H4 (cell line): ENCODE measurements at places on chromosomes 12 and 14. TPM values are rescaled to one million over a fixed set of nuclear protein-coding genes. Genes with fewer than 3 reads are reported as not detected.
A peak's percentile ranks its signal among the peaks of the same experiment; 100 is the strongest.

- DNase-seq: no peak
These were observed 11.7 kb downstream of the HDAC7 start for GRCh38 chr12:47808050-47808449.

The ASB2 gene
- not detected in 2 replicates for total RNA-seq

DNA sequence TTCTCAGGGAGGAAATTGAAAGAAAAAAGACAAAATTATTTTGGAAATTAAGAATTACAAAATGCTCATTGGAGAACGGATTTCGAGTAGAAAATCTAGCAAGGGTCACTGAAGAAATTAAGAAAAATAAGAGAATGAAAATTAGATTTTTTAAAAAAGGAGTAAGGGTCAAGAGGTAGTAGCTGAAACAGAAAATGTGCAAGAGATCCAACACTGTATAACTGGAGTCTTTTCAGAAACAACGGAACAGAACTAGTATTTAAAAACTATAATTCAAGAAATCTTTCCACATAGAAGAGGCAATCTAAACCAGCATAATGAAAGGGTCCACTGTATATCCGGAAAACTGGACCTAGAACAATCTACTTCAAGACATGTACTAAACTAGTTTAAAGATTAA, 28.2 kb downstream of the ATP2B1 start:
- no peak for DNase-seq

DNA sequence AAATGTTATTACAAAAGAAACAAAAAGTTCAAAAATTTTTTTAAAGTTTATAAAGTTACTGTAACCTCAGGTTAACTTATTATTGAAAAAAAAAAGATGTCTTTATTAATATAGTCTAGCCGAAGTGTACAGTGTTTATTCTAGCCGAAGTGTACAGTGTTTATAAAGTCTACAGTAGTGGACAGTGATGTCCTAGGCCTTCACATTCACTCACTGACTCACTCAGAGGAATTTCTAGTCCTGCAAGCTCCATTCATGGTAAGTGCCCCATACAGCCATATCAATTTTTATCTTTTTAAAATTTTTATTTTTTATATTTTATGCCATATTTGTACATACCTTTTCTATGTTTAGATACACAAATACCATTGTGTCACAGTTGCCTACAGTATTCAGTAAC, 10.4 kb downstream of the ATG2B start:
- no peak for DNase-seq

The ATL1 gene
- total RNA-seq: 9.3 and 9.4 TPM in 2 replicates

GRCh38 chr12:5013266-5013730, 30.4 kb upstream of the KCNA5 start:
- DNase-seq: peak; percentile 81

- peak; percentile 65 for DNase-seq
These were observed 3.4 kb downstream of the PLEKHG3 start for GRCh38 chr14:64707661-64708060.

DNA sequence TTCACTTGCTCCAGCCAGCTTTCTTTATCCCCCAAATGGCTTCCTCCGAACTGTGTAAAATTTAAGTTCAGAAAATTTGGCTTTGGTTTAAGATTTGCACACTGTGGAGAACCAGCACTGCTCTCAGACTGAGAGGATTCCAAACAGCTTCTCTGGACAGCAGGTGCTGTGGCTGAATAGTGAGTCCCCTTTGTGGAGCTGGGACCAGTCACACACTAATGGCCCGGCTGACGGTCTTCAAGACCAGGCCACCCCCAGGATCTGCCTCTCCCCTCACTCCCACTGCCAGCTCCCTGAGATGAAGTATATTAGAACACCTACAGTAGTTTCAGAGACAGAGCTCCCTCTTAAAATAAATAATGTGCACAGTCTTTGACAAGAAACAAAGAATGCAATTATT, 267.3 kb downstream of the BCAT1 start:
- DNase-seq: no peak

DNA sequence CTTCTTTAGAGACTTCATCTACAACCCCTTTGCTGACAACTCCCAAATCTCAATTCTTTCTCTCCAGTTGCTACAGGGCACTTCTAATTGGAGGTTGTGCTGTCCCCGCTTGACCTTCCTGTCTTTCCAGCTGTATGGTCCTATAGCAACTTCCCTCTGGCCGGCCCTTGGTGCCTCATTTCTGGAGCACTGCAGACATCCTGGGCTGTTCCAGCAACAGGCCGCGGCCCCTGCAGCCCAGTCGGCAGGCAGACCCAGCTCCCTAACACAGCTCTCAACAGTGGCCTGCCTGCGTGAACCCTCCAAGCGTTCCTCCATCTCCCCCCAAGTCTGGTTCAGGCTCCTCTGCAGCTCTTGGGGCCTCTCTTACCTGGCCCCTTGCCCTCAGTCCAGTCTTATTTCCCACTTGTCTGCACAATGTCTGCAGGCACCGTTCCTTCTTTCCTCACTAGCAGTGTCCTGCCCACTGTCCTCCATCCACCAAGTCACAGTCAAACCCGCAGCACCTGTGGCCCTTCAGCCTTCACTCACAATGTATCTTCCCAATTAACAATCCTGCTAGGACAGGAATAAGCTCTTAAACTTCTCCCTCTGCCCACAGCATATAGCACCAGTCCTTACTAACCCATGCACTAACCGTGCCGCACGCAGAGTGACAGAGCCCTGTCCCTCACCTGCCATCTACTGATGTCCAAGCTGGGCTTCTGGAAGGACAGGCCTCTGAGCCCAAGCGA, 1.6 kb upstream of the EML1 start:
- no peak for DNase-seq

DNA sequence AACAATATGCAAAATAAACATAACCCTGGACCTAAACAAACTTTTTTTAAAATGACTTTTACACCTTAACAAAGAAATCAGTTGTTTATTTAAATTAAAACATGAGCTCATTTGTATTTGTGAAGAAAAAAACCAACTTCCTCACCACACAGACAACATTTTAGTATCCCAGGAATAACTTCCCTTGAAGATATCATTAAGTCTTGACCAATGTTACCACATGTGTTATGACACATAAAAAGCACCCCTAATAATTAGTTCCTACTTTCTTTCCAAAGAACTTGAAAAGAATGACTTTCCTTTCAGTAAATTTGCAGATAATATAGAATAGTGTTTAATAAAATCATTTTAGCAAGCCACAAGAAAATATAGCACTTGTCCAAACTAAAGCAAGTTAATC, 42.4 kb downstream of the DUSP16 start:
- DNase-seq: no peak

The JAG2 gene
- 0.48 TPM in 1 of 2 replicates, not detected in the other for total RNA-seq

DNA sequence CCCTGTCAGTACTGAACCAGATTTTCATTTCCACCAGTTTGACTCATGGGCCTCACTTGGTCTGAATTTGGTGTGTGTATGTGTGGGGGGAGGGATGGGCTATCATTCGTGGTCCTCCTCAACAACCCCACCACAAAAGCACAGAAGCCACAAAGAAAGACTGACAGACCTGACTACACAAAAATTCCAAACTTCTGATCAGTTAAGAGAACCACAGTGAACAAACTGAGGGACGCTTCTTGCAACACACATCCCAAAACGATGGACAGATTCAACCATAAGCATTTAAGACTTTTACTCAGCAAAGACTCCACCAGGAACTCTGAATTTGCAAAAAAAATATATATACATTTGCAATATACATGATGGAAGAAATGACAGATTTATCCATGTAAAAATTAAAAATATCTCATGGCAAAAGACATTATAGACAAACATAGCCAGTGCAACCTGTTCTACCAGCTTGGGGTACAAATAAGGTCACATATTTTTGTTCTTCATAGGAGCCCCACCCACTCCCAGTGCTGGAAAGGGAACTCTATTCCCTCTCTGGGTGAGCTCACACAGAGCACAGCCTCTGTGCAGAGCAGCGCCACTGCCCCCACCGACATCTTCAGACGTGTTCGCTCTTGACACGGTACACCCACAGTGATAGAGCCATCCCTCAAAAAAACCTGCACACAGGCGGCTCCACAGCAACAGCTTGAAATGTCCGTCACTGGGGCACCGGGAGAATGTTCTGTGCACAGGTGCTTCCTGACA, 49.7 kb downstream of the JAG2 start:
- no peak for DNase-seq

The GSG1 gene
- total RNA-seq: 0.15 TPM in 1 of 2 replicates, not detected in the other

DNA sequence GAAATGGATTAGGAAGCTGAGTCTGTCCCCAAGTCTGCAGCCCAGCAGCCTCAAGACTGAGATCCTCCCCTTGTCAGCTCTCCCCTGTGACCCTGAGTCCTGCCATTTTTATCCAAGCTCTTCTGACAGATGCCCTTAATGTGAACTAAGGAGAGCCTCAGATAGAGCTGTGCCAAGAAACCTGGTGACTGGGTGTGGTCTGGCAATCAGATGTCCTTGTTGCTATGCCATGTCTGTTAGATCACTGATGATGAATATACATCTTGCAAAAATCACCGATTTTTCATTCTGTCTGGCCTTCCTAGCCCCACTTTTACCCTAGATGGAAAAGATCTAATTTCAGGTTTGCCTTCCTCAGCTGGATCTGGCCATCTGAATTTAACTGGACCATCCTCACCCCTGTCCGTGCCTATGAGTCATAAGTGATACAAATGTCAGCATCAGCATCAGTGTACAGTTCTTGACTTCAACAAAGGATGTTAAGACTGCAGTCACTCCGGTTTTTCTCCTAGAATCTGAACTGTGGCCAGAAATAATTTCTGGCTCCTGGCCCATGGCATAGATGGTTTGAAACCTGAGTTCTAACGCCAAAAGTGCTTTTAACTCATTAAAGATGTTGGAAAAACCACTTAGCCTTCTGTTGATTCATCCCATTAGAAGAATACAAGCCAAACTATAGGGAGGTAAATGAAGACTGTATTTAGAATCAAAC, 61.2 kb upstream of the GRIP1 start:
- peak; percentile 24 for DNase-seq

DNA sequence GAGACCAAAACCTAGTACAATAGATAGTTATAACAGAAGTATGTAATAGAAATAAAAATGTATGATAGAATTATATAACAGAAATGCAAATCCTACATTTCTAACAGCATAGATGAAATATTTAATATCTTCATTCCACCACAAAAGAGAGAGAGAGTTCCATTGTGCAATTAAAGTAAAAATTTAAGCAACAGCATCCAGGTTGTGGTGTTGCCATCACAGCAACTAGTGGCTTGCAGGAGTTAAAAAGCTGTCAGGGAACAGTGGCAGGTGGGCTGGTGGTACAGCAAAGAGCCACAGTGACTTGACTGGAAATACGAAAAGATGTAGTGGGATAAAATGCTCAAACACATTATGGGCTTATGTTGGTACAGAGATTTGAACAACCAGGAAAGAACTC, 57.1 kb upstream of the MDM1 start:
- no peak for DNase-seq

The TAS2R19 gene
- total RNA-seq: 0.21 TPM in 1 of 2 replicates, not detected in the other

GRCh38 chr14:87468531-87468930, 524.5 kb downstream of the GALC start:
- no peak for DNase-seq

The LRIG3 gene
- 36.0 and 42.1 TPM in 2 replicates for total RNA-seq

DNA sequence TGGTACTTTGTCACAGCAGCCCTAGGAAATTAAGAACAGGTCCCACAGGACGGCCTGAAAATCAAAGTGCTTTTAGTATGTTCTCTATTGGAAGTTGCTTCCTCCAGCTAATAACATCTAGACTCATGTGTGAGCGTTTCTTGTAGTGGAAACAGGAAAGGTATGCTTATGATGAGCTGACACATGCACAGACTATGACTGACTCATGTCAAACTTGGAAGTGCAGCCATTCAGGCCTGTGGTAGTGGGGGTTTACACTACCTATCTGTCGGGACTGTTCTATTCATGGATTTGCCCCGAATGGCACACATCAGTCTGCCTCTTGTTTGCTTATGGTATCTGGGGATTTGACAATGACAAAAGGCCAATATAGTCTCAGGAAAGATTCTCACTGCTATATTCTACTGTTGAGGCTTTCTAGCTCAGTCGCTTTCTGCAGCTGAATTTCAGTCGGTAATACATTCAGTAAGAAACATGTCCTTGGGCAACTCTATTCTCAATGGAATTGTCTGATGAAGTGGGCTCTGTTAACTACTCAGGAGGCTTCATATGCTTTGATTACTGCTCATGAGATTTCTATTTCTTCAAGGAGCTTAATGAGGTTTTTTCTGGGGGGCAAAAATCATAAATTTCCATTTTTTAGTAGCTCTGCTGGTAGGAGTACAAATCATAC, 270.3 kb upstream of the DAAM1 start:
- no peak for DNase-seq

DNA sequence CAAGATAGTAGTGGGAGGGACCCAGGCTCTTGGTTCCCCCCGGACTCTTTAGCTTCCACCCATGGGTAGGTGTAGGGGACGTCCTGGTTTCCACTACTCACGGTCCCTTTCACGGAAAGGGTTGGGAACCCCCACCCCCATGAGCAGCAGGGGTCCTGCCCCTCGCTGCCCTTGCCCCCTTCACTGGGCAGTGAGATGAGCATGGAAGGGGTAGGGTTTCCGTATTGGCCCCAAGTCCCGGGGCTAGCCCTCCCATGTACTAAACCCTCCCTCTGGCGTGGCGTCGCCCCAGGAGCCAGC, 12.7 kb downstream of the AGAP2 start:
- DNase-seq: no peak

GRCh38 chr12:125013816-125014442, 20.5 kb downstream of the BRI3BP start:
- DNase-seq: no peak

DNA sequence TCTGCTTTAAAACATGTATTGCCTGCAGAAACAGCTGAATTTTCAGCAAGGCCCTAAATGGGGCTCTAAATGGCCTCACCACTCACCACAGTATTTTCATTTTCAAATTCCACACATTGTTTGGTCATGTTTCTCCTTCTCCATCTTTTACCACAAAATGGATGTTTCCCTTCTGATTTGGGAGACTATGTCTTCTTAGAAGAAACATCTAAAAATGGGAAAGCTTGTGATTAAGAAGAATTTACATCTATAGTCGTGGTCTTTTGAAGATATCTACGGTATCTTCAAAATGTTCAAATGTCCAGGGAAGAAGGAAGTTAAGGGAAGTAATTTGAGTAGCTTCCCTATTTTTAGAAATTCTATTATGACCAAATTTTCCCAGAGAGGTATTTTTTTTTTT, 20.7 kb upstream of the TUBA1C start:
- DNase-seq: peak; percentile 55

The COL2A1 gene
- total RNA-seq: not detected in 2 replicates

DNA sequence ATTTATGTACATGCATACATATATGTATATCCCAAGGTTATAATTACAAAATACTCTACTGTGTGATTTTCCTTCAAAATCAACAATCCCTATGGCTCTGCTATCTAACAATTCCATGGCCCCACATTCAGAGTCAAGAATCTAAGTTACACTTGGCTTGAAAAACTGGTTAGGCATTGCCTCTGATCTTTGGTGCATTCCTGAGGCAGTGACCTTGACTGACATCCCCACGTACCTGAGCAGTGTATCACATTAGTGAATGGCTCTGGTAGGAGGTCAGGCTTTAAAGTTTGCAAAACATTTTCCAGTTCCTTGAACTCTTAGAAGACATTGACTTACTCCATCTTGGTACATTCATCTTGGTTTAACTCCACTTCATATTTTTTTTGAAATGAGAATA, 8.5 kb upstream of the STON2 start:
- no peak for DNase-seq

GRCh38 chr12:127060933-127061332, 1206.0 kb upstream of the TMEM132C start:
- no peak for DNase-seq
